ENCODE measurements at places on chromosomes 2 and 18.

DNA sequence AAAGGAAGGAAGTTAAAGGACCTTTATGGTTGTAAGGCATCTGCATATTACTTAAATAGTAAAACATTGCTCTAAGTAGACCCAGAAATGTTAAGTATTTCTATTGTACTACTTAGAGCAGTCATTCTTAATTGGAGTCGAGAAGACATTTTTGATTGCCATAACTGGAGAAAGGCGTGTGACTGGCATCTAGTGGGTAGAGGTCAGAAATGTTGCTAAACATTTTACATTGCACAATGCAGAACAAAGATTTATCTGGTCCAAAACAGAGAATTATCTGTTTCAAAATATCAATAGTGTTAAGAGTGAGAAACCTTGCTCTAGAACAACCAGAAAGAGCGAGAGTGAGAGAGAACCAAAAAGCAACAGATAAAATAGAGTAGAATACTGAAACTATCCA lies 23.3 kb upstream of the ROCK1 start:
- peak; percentile 45 for DNase-seq

DNA sequence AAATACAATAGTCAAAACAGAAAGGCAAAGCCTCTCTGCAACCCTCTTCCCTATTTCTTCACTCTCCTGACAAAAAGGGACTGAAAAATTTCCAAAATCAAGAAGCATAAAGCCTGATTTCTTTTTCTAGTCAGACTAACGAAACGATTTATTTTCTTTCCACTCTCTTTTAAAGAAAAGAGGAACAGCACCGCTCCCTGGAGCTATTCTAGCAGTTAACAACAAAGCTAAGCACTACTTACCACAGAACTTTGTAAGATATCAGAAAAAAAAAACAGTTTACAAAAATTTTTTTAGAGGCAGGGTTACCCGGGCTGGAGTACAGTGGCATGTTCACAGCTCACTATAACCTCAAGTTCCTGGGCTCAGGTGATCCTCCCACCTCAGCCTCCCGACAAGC lies 14.4 kb upstream of the FHL2 start:
- no peak for DNase-seq

- no peak for DNase-seq
Measured at GRCh38 chr2:182619276-182619675, 96.8 kb upstream of the DNAJC10 start.

- DNase-seq = no peak
Measured at GRCh38 chr2:73084971-73085370, 13.5 kb upstream of the SFXN5 start.

- DNase-seq = no peak
Measured at GRCh38 chr18:30945761-30946160, 96.8 kb downstream of the DSC3 start.

GRCh38 chr2:74216642-74217041 lies 18.2 kb downstream of the MTHFD2 start:
- no peak for DNase-seq

GRCh38 chr18:44761812-44762211 lies 81.1 kb downstream of the SETBP1 start:
- DNase-seq = no peak

GRCh38 chr2:41869542-41870264 lies 178.1 kb upstream of the PKDCC start:
- peak; percentile 57 for DNase-seq

DNA sequence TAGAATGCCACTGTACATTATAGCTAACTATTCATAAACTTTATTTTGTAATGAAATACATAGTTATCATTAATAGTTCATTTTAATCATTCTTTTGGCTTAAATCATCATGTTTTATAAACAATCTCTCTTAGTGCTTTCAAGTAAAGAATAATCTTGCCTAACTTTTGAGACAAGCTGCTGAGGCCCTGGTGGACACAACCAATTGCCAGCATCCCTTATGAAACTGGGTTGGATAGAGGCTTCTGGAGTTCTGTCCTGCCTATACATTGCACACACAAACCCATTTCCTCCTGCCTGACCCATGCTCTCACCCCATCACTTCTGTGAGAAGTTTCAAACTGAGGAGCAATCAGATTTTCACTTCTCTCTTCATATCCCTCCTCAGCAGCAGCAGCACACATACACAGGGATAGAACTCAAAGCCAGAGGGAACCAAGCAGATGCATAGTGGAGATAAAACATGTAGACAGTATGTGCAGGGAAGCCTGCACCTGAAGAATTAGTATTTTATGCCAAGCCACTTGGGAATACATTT lies 450.0 kb upstream of the SLC14A2 start:
- no peak for DNase-seq

DNA sequence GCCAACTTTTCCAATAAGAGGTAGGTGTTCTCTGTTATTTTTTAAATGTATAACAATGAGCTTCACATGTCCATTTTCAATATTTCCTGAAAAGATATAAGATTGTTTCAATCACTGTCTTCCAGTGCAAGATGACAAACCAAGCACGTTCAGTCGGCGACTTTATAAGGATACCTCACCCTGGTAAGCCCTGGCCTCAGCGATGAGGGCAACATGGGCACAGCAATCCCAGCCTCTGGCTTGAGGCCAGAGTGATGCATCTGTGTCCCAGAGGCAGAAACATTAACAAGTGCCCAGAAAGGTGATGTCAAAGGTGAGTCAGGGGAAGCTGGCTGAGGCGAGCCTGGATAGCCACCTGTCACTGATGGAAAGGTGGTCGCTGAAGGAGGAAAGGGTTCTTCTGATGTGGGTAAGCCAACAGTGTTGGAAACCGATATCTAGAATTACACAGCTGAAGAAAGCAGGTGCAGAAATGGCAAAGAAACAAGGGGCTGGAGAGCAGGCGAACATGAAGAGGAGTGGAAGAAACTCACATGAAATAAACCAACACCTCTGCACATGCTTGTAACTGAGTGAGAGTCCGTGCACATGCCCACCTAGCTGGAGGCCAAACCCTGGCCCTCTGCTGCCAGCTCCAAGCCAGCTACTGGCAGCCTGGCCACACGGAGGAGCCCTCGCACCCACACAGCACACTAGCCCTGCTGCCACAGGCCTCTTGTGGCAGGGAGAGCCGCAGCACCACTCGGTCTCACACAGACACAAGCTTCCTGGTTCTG lies 65.5 kb downstream of the FBXO15 start:
- peak; percentile 37 for DNase-seq

DNA sequence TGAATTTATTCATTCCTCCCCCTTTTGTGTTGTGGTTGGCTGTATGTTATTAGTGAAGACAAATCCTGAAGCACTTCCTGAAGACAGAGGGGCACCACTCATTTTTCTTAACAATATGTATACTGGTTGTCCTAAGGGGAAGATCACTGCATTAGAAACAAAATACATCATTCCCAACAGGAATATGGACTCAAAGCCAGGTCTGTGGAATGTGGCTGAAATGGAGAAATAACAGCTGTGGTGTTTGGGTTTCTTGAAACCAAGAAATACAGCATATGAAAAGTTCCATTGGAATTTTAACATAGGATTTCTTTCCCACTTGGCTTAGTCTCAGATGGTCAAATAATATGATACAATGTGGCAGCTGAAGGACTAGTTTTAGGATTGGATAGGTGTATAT lies 267.6 kb downstream of the KCNE4 start:
- no peak for DNase-seq

DNA sequence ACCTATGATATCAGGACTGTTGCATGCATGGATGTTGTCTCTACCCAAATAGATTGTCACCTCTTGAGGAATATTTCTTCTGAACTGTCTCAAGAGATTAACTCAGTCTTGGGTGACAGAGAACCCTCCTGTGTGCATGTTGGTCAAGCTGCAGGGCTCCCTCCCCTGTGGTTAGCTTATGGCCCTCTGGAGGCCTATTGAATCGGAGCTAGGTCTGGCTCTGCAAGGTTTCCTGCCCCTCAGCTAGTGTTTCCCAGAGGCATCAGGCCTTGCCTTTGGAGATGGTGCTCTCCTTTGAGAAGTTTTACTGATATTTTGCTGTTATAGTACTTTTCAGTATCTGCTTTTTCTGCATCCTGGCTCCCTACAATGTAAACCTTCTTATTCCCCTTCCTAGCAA lies 769.2 kb upstream of the FAM98A start:
- DNase-seq = no peak

DNA sequence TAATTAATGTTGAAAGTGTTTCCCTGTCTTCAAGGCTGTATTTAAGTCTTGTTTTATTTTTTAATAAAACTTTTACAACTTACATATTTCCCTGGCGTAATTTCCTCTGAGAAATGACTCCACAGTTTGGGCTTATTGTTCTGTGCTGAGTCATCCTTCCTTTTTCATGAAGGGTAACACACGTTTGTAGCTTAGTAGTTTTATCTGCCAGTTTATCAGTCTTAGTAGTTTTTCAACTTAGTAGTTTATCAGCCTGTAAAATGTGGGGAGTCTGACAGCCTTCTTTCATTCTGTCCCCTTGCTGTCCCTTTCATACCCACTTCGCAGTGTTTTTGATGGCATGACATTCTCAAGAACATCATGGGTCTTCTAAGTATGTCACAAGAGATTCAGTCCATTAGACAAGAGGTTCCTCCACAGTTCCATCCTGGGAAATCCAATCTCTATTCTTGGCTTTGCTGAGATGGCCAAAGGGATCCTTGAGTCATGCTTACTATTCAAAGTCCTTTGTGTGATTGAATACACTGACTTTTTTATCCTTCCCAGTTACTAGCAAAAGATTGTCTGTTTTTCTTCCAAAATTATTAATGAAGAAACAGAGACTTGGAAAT lies 60.0 kb upstream of the SGPP2 start:
- peak; percentile 10 for DNase-seq

DNA sequence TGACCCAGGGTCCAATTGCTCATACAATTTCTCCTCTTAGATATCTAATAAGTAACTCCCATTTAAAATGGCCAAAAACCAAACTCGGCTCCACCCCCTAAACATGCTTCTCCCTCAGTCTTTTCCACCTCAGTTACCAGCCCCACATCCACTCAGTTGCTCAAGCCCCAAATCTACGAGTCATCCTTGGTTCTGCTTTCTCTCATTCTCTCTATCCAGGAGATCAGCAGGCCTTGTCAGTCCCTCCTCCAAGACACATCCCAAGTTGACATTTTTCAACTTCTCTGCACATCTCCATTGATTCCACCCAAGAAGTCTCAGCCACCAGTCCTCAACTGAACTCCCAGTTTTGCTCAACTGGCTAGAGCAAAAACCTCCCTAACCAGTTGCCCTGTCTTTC lies 40.5 kb upstream of the RTN4 start:
- peak; percentile 70 for DNase-seq

- DNase-seq = no peak
Measured at GRCh38 chr2:135063210-135063609, 11.1 kb downstream of the RAB3GAP1 start.

- DNase-seq = no peak
Measured at GRCh38 chr2:74020702-74021406, 36.1 kb downstream of the TET3 start.

DNA sequence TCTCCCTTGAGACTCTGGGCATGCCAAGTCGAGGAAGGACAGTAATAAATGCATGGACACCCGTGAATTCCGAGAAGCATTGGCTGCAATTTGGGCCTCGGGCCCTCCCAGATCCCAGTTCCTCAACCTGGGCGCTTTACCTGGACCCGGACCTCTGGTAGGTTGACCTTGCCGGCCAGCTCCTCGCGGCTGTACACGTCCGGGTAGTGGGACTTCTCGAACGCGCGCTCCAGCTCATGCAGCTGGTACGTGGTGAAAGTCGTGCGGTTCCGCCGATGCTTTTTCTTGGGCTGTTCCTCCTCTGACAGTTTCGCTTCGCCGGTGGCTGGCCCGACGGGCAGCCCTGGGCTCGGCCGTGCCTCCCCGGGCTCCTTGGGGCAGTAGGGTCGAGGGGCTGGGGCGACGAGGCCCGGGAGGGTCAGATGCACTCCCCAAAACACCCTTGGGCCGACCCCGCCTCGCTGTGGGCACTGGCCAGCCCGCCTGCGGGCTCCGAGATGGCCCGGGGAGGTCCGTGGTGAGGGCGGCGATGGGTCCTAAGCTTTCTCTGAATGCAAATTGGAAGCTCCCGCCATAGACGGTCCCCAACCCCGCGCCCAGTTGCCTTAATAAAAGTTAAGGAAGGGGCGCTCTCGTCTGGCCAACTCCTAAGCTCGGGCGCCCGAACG lies 899 bp downstream of the RAX start:
- DNase-seq = no peak

DNA sequence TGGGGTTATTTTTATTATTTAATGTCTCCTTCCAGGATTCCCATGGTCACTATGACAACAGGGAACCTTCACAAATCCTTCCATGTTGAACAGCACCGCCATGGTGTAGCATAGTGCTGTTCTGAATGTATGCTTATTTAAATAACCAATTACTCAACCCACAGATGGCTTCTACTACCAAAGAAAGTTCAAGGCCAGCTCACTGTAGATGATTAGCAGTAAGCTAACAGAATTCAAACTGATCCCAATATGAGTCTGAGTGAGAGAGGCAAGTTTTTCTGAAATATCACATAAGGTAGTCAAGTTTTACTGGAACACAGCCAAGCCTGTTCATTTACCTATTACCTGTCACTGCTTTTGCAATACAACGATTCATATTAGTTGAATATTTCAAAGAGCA lies 51.2 kb downstream of the CLASP1 start:
- DNase-seq = no peak

DNA sequence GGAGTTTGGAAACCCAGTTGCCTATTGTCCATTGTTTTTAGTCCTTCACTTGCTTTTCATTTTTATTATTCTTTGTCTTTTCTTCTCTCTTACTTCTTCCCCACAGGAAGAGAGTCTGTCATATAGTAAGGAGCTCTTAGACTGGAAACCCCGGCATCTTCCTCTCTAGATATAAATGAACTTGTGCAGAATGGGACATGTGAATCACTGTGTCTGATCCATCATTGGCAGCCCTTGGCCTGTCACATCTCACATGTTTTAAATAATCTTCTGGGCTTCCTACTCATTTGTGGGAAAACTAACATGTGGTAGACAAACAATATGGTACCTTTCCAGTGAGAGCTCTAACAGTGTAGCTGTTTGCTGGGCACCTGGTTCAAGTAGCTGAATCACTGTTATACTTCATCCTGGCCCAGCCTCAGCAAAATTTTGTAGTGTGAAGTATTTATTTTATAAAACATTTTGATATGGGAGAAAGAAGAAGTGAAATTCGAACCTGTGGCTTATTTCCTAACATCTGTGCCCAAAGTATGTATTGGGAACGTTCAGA lies 112.8 kb downstream of the PHLPP1 start:
- DNase-seq = no peak

DNA sequence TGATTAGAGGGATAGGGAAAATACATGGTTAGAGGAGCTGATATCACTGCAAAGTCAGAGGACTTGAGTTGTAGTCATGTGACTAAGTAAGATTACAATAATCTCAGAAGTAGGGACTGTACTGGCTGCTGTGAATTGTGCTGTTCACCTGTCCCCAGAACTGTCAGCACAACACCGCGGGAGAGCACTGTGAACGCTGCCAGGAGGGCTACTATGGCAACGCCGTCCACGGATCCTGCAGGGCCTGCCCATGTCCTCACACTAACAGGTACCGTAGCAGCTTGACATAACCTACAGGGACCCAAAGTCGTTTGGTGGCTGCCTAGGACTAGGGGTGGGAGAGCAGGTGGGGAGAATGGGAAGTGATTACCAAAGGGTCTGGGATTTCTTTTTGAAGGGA lies 132.8 kb upstream of the TTC39C start:
- no peak for DNase-seq

- no peak for DNase-seq
Measured at GRCh38 chr2:160892204-160892603, 268.0 kb upstream of the TANK start.

- DNase-seq = no peak
Measured at GRCh38 chr2:14960686-14961324, 328.3 kb downstream of the LRATD1 start.

GRCh38 chr2:58708565-58708964 lies 467.4 kb upstream of the FANCL start:
- DNase-seq = no peak

GRCh38 chr2:74845217-74845751 lies 11.4 kb downstream of the HK2 start:
- DNase-seq = peak; percentile 78

All from fibroblast of skin of right quadriceps (primary cell).